ENCODE measurements at places on chromosomes 2 and 18.

- H3K27ac ChIP-seq: peak within 1 kb of the TSS; percentile 28
- no peaks in the 10 kb centered on the region for H3K27me3 ChIP-seq
- peak within 1 kb of the TSS; percentile 51 for H3K4me3 ChIP-seq
- peaks cover 6% of the 10 kb centered on the region for H3K4me1 ChIP-seq
- DNase-seq: no peak
These were observed at the start of gene TMEM37 for GRCh38 chr2:119431155-119431975. TSS of gene TMEM37 (plus strand) at chr2:119431854. CDS start at chr2:119431904, 50 bp downstream.

- H3K36me3 ChIP-seq: no peaks in the 10 kb centered on the region
- H3K27ac ChIP-seq: no peak overlapping the region
- H3K4me3 ChIP-seq: no peak overlapping the region
- H3K4me1 ChIP-seq: no peaks in the 10 kb centered on the region
- no peak for DNase-seq
These were observed 28.5 kb upstream of the DARS1 start for GRCh38 chr2:136013955-136014354.

DNA sequence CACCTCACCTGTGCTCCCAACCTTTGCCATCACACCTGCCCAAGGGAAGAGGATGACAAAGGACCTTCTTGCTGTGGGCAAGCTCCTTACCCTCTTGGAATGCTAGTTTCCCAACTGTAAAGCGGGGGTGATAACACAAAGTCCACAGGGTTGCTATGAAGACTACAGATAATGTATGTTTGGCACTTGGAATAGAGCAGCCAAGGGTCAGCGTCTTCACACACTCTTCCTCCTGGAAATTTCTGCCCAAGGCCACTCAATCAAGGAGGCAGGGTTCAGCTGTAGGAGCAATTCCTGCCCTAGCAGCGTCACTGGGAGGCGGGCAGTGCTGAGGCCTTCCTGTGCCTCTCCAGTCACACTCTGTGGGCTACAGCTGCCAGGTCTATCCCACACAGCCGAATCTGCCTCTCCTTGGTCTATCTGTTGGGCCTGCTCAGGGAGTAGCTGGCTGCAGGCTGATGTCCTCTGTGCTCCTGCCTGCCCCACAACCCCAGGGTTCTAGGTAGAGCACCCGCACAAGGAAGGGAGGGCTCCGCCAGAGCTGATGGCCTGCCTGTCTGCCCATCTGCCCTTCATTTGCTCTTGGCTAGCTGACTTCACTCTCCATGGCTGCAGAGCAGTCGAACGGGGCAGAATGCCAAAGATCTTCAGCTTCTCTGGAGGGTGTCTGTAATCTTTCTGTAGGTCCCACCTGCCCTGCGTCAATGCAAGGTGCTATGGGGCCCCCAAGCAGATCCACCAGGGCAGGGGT lies 91.9 kb downstream of the MRO start:
- no peak for DNase-seq
- H3K27ac ChIP-seq: no peak overlapping the region
- H3K4me1 ChIP-seq: peaks cover 4% of the 10 kb centered on the region

DNA sequence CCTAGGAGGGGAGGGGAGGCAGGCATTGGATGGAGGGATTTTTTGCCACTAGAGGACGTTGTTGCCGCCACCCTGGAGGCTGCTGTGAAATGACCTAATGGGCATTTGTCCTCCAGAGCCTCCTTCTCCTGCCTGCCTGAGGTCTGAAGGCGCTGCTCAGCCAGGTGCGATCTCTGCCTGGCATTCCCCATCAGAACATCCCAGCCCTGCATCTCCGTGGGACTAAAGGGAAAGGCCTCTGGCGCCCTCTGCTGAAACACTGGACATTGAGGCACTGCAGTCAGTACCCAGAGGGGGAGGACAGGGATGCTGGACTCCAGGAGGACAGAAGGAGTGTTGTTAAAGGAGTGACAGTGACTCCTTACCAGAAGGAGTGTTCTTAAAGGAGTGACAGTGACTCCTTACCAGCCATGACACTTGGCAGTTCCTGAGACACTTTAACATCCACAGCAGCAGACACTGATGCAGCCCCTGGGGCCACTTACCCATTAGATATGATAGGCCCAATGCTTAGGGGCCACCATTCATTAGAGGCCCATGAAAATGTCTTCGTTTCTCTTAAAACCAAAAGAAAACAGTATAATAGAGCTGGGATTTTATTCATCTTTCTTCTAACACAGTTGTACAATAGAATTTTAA lies 17.0 kb downstream of the THNSL2 start:
- H3K27me3 ChIP-seq: no peaks in the 10 kb centered on the region
- peaks cover 8% of the 10 kb centered on the region for H3K36me3 ChIP-seq
- H3K4me3 ChIP-seq: no peak overlapping the region

- no peaks in the 10 kb centered on the region for H3K27me3 ChIP-seq
- no peak for DNase-seq
- H3K4me3 ChIP-seq: no peak overlapping the region
- peaks cover 8% of the 10 kb centered on the region for H3K4me1 ChIP-seq
- H3K27ac ChIP-seq: no peak overlapping the region
These were observed 2.6 kb upstream of the RBM43 start for GRCh38 chr2:151264157-151264825.

GRCh38 chr2:68824831-68825230 lies 46.4 kb downstream of the BMP10 start:
- no peaks in the 10 kb centered on the region for H3K36me3 ChIP-seq
- no peaks in the 10 kb centered on the region for H3K27me3 ChIP-seq

DNA sequence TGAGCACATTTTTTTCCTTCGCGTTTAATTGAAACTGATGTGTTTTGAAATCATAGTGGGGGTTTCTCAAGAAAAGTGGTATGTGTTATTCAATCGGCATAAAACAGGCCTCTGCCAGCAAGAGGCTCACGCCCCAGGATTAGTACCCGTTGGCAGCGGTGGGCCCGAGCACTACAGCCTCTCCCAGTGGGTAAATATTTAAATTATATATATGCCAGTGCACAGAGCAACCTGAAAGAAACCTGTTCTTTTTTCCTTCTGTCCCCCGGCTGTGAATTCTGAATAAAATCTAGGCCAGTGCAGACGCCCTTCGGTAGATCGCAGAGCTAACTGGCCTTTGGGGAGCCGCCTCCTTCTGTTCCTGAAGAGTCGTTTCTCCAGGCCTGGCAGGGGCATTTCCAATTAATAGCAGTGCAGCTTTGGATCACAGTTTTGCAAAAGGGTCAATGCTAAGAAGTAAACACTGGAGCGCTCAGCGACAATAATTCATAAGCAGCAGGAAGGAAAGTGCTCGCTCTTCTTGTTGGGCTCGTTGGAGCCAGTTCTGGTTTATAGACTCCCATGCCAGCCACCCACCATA lies 202.8 kb upstream of the SALL3 start:
- H3K27ac ChIP-seq: no peak overlapping the region
- no peak overlapping the region for H3K4me3 ChIP-seq

DNA sequence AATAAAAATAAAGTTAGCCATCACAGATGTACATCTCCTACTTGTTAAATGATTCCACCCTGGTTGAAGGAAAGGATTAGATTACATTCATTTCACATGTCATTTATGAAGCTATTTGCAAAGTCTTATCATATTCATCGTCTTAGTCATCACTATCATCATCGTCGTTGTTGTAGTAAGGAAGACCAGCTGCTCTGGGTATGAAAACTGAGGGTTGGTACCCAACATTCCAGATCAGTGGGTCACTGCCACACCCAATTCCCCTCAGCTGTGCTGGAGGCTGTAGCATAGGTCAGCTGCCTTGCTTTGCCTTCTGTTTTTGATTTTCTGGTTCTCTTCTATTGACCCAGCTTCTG lies 20.9 kb upstream of the CCBE1 start:
- no peaks in the 10 kb centered on the region for H3K36me3 ChIP-seq
- no peak for DNase-seq

- no peaks in the 10 kb centered on the region for H3K27me3 ChIP-seq
- no peak overlapping the region for H3K27ac ChIP-seq
- DNase-seq: no peak
- H3K4me3 ChIP-seq: no peak overlapping the region
- H3K4me1 ChIP-seq: peaks cover 21% of the 10 kb centered on the region
- H3K36me3 ChIP-seq: no peaks in the 10 kb centered on the region
These were observed 350.3 kb upstream of the CDH20 start for GRCh38 chr18:60982928-60983327.

GRCh38 chr2:188596054-188596453 lies 304.4 kb downstream of the GULP1 start:
- no peak overlapping the region for H3K4me3 ChIP-seq
- H3K27ac ChIP-seq: peak overlapping the region; percentile 77
- DNase-seq: no peak
- H3K4me1 ChIP-seq: no peaks in the 10 kb centered on the region
- H3K36me3 ChIP-seq: no peaks in the 10 kb centered on the region
- H3K27me3 ChIP-seq: no peaks in the 10 kb centered on the region

- no peaks in the 10 kb centered on the region for H3K4me1 ChIP-seq
- no peaks in the 10 kb centered on the region for H3K27me3 ChIP-seq
- DNase-seq: no peak
- H3K36me3 ChIP-seq: peaks cover 9% of the 10 kb centered on the region
- H3K27ac ChIP-seq: no peak overlapping the region
These were observed 8.2 kb upstream of the RNU2-63P start for GRCh38 chr2:88024509-88024908.

DNA sequence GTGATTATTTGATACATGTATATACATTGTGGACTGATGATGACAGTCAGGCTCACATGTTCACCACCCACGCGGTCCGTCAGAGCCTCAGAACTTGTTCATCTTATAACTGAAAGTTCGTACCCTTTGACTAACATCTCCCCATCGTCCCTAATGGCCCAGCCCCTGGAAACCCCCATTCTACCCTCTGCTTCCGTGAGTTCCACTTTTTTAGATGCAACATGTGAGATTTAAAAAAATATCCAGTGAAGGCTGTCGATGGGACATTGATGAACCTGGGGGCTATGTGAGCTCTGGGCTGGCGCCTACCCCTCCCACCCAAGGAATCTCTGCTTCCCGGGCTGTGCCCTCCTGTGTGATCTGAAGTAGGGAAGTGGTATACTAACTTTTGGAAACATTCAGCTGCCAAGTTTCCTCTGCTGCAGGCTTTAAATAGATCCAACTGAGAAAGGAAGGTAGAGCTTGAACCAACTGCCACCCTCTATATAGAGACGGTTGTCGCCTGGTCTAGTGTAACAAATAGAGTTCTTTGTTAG lies 163.8 kb downstream of the FAM210A start:
- H3K4me1 ChIP-seq: peaks cover 28% of the 10 kb centered on the region
- no peaks in the 10 kb centered on the region for H3K36me3 ChIP-seq
- peak overlapping the region; percentile 18 for H3K27ac ChIP-seq
- no peak overlapping the region for H3K4me3 ChIP-seq
- no peak for DNase-seq

DNA sequence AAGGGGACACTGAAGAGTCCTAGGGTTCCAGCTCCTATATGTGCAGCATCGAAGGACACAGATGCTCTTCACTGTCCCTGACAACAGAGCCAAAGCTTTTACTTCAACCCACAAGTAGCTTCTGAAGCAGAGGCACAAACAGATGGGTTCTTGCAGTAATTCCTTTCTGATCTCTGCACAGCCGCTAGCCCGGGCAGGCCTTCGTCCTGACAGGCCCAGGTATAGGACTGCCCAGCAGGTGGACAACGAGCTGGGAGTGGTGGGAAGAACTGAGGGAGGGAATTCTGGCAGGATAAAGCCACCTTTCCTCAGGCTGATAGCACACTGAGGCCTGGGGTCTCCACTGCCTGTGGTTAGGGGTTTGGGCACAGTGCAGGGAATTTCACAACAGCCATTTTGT lies 94.8 kb downstream of the RHOB start:
- no peak for DNase-seq
- no peaks in the 10 kb centered on the region for H3K4me1 ChIP-seq
- no peak overlapping the region for H3K27ac ChIP-seq
- H3K36me3 ChIP-seq: no peaks in the 10 kb centered on the region
- H3K27me3 ChIP-seq: no peaks in the 10 kb centered on the region

All from ascending aorta (tissue), 2 donors.